ENCODE measurements at places on chromosomes 6 and 20.

DNA sequence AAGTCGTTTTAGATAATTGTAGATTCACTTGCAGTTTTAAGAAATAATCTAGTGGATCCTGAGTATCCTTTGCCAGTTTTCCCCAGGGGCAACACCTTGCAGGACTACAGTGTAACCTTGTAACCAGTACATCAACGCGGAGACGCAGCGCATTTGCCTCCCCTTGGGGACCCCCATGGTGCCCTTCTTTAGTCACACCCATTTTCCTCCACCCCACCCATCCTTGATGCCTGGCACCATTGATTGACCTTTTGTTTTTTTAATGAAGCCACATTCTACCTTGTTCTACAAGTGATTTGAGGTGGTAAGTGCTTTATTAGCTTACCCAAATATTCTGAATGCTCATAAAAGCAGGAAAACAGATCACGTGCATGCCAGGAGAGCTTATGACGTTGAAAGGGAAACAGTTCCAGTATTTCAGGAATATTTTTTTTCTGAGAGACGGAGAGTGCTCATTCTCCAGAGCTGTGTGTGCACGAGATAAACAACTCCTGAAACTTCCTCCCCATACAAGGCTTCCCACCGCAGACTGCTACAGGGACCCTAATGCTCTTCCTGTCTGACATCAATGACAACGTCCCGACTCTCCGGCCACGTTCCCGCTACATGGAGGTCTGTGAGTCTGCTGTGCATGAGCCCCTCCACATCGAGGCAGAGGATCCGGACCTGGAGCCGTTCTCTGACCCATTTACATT lies 35.7 kb downstream of the CDH26 start:
- no peak for DNase-seq

DNA sequence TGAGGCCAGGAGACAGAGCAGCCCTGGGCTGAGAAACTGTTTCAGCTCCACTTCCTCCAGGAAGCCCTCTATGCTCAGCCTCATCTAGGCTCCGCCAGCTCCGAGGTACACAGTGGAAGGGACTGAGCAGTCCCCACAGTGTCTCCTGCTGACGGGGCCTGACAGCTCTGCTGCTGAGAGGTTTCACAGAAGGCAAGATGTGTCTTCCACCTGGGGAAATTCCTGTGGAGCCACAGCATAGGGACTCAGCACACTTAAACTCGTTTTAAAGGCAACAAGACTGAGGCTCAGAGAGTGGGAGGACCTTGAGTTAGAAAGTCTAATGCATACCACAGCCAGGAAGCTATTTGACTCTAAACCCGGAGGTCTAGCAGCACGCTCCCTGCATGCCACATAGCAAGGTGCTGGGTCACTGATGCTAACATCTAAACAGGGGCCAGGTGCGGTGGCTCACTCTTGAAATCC lies 6.8 kb downstream of the ADA start:
- DNase-seq = peak; percentile 47

GRCh38 chr6:133551847-133552341 lies 310.7 kb downstream of the EYA4 start:
- no peak for DNase-seq

GRCh38 chr6:163716690-163717089 lies 302.2 kb downstream of the QKI start:
- no peak for DNase-seq

DNA sequence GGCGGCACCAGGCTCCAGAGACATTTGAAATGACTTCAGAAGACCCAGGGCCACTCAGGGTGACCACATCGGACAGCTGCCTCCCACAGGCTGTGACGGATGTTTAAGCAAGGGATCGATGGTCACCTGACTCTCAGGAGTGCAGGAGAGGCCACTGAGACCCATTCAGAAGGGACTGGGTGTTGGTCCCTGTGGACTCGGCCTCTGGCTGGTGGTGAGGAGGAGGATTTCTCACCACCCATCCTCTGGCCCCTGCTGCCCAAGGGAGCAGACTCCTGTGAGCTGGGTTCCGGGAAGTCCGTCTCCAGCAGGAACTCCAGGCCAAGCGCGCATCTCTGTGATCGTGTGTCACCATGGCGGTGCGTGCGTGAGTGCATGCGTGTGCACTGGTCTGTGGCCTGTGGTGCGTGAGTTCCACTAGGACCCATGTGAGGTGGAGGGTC lies 25.5 kb downstream of the NPEPL1 start:
- DNase-seq = no peak

DNA sequence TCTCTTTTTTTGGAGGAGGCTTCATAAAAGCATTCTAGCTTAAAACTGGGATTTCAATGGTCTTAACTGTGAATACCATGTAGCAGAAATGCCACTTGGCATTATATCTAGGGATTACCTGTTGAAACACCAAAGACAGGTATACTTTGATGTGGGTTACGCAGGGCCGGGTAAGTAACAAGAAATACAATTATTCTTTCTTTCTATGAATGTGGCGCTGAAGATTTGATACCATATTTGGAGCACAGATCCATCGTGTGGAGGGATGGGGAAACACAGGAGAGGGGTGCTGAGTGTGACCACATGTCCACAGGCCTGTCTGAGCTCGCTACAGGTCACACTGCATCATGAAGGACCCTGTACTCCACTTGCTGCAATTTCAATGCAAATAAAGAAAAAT lies 257.8 kb downstream of the GMPR start:
- no peak for DNase-seq

DNA sequence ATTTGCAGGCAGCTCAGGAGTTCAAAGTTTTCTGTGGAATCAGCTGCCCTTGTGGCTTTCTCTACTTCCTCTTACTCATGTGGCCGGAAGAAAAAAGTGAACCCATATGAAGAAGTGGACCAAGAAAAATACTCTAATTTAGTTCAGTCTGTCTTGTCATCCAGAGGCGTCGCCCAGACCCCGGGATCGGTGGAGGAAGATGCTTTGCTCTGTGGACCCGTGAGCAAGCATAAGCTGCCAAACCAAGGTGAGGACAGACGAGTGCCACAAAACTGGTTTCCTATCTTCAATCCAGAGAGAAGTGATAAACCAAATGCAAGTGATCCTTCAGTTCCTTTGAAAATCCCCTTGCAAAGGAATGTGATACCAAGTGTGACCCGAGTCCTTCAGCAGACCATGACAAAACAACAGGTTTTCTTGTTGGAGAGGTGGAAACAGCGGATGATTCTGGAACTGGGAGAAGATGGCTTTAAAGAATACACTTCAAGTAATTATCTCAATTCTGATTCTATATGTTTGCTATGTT lies 1.1 kb downstream of the MGME1 start:
- DNase-seq = peak; percentile 10

- DNase-seq = no peak
These were observed 28.0 kb downstream of the RRBP1 start for GRCh38 chr20:17653835-17654648.

DNA sequence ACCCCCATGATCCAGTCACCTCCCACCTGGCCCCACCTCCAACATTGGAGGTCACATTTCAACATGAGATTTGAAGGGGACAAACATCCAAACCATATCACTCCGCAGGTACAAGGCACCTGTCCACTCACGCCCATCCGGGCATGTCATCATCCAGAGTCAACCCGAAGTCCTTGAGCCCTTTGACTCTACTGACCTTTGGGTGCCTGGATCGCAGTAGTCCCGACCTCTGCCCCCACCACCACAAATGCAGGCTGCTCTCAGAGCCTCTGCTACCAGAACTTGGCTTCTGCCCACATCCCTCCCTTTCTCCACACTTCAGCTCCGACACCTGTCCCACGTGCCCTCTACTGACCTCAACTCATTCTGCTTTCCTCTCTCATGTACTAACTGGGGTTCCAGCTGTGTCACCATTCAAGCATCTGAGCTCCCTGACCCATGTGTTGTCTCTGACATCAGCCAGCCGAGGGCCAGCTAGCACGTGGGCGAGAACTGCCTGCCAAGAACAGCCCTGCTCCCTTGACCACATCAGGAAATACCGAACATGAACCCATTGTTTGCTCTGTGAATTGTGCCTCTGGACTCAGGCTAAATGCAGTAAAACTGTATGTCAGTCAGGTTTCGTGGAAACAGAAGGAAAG lies 498.3 kb upstream of the SULF2 start:
- no peak for DNase-seq

- no peak for DNase-seq
These were observed 287.9 kb downstream of the CDC5L start for GRCh38 chr6:44675449-44675848.

DNA sequence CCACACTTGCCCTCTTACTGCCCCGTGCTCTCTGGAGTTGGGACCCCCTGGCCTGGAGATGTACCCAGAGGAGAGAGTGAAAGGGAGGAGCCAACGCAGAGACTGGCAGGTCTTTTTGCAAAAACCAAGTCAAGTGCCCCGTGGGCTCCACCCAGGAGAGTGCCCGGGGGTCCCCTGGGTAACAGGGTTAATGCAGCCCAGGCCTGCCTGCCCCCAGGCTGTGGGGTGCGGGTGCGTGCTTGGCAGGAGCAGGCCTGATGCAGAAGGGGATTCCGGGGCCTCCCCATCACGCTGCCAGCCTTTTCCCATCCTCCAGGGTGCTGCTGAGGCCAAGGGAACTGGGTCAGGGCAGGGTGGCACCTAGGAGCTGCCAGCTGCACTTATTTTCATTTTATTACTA lies 184.4 kb downstream of the ERMARD start:
- DNase-seq = no peak

DNA sequence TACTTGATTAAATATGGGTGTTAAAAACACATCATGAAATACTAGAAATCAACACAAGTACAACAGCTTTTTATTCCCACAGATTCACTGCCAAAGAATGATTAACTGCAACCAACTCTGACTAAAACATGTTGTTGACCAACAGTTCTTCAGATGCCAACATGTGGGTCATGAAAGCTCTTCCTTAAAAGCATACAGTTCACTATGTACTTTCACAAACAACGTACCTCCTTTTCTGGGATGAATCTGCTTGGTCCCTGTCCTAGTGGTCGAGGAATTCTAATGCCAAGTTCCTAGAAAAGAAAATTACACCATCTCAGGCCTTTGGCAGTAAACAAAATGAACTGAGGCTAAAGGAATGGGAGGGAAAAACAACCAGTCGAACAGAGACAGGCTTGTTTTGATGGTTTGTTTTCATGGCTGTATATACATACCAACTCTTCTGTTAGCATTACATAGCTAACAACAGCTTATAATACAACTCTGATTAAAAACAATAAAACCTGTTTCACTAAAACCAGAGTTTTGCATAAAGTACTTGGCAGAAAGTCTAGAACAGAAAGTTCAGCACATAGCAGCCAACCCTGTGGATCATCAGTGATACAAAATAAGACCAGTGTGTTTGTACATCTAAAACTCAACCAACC lies 92.5 kb downstream of the SESN1 start:
- no peak for DNase-seq

GRCh38 chr6:119476554-119476953 lies 127.0 kb upstream of the MAN1A1 start:
- DNase-seq = no peak

GRCh38 chr6:147117011-147117410 lies 87.2 kb upstream of the STXBP5 start:
- DNase-seq = no peak

GRCh38 chr20:43942667-43943285 lies 28.1 kb downstream of the TOX2 start:
- peak; percentile 13 for DNase-seq

GRCh38 chr20:51467956-51468626 lies 74.4 kb downstream of the NFATC2 start:
- no peak for DNase-seq

- DNase-seq = no peak
These were observed 150.4 kb downstream of the BTBD3 start for GRCh38 chr20:12068121-12068520.

- DNase-seq = no peak
These were observed 767 bp downstream of the AP5S1 start for GRCh38 chr20:3820901-3821727.

DNA sequence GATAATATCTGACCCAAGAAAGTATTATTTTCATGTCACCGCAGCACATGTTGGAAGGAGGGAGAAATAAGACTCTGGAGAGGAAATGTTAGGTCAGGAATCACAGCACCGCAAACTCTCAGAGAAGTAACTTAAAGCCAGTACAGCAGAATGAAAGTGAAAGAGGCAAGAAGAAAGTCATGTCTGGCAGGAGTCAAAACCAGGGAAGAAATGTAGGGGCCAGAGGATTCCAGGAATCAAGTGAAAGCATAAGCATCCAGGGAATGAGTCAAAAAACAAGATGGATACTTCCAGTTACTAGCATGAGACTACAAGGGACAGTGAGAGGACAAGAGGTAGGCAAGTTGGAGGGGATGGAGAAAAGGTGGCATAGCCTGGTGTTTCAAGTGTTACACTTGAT lies 80.4 kb downstream of the AK9 start:
- no peak for DNase-seq

GRCh38 chr20:31497838-31498540 lies 16.3 kb upstream of the HM13 start:
- DNase-seq = no peak

- DNase-seq = no peak
These were observed 55.9 kb downstream of the TTI1 start for GRCh38 chr20:37977338-37977737.

GRCh38 chr20:46025376-46025783 lies 3.6 kb upstream of the SLC12A5 start:
- no peak for DNase-seq

- no peak for DNase-seq
These were observed 851 bp downstream of the SNX5 start for GRCh38 chr20:17967521-17968365.

DNA sequence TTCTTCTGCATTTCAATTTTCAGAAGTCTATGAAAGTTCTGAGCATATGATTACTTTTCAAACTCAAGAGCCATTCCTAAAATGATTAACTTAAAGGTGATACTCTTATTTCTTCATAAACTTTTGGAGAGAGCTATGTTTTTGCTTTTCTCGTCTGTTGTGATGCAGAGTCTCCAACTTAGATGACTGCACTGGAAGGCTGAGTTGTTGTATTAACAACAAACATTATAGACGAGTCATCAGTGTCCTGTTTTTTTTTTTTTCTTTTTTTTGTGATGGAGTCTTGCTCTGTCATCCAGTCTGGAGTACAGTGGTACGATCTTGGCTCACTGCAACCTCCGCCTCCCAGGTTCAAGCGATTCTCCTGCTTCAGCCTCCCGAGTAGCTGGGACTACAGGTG lies 101.9 kb downstream of the CD109 start:
- no peak for DNase-seq

GRCh38 chr6:52399511-52400312 lies 20.4 kb upstream of the EFHC1 start:
- no peak for DNase-seq

GRCh38 chr6:138572167-138572875 lies 73.0 kb upstream of the NHSL1 start:
- DNase-seq = no peak

- no peak for DNase-seq
These were observed 91.4 kb downstream of the FIG4 start for GRCh38 chr6:109782491-109782999.

GRCh38 chr20:38843346-38843745 lies 37.8 kb downstream of the PPP1R16B start:
- no peak for DNase-seq

- no peak for DNase-seq
These were observed 40.5 kb downstream of the RREB1 start for GRCh38 chr6:7148100-7148822.
